Stimulated activated CD4-positive, alpha-beta T cell treated with anti-CD3 and anti-CD28 coated beads, Interleukin-1b, Interleukin-23, amount 100 ng/mL, for 1 hour (primary cell): ENCODE measurements at places on chromosomes 4 and X.

DNA sequence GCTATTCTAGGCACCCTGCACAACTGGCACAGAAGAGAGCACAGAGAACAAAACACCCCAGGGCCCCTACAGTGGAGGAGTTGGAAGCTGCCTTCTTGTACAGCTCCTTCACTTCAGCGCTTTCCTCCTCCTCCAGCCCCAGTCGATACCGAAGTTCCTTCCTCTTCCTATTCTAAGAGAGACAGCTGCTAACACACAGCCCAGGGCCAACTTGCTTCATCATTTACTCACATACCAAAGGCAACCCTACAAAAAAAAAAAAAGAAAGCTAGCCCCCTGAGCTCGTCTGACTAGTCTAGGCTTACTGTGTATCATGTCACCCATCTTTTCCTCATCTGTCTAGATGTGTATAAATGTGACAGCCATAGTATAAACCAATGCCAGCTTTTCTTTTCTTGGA is 64.5 kb downstream of the MID1 start:
- DNase-seq = no peak

DNA sequence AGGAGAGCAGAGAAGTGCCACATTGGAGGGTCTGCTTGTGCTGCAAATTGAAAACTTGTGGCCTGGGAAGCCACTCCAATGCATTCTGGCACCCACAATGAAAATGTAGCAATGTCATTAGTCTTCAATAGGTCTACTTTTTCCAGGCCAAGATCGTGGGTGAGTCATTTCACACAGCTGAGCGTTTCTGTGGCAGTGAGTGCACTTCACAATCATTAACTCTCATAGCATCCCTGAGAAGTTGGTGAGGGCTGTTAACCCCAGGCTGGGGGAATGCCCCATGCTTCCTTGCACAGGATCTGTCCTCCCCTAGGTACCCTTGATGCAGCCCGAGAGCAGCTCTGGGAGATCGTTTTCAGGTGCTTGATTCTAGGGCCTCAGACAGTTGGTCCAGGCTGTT is 196.8 kb upstream of the ATP6AP2 start:
- no peak for DNase-seq

DNA sequence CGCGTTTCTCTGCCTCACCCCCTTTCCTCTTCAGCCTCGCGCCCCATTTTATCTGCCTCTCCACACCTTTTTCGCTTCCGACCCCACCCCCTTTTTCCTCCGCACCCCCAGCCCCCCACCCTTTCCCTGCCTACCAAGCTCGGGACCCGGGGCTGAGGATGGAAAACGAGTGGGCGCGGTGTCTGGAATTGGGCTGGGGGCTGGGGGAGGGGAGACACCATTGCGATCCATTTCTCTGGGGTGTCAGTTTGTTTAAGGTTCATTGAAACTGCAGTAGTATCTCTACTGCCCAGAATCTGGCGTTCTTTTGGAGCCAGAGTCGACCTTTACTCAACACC is 707 bp downstream of the SLC9A6 start:
- no peak for DNase-seq

DNA sequence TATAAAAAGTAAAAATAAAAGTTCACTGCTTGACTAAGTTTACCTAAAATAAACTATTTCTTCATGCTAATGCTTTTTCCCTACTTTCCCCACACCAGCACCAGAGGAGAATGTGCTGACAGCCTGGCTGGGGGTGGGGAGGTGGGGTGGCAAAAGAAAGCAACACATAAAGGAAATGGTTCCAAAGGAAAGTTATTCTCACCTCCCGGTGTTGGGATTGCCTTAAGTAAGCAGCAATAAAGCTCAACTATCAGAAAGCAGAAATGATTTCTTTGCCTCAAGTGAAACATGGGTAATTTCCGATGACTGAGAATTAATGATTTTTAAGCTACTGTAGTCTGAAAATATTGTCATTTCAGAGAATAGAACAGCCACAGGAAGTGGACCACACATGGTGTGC is 84.5 kb upstream of the DKK2 start:
- DNase-seq = no peak

- DNase-seq = no peak
Observed at GRCh38 chr4:177380730-177381287, 61.4 kb downstream of the AGA start.

GRCh38 chr4:41763729-41764128 is 15.2 kb upstream of the PHOX2B start:
- DNase-seq = no peak

DNA sequence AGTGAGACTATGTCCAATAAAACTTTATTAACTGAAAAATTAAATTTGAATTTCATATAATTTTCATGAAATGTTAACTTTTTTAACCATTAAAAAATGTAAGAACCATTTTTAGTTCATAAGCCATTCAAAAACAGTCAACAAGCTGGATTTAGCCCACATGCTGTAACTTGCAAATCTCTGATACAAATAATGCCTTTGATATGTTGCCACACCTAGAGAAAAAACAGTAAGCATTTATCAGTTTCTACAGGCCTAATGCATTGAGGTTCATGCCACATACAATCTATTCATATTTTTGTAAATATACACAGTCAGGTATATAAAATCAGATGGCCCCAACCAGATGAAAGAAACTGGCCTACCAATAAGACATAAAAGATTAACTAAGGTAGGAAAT is 52.8 kb downstream of the LCORL start:
- DNase-seq = no peak

- DNase-seq = no peak
Observed at GRCh38 chrX:6909396-6909795, 238.1 kb upstream of the STS start.

DNA sequence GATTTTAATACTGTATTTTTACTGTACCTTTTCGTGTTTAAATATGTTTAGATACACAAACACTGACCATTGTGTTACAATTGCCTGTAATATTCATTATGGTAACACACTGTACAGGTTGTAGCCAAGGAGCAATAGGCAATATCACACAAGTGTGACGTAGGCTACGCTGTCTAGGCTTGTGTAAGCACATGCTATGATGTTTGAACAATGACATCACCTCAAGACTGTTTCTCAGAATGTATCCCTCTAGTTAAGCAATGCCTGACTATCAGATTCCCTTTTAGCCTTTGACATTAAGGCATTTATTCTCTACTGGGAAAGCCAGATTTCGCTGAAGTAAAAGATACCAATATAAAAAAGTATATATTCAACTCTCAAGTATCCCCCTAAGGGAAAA is 66.2 kb downstream of the VCX3A start:
- no peak for DNase-seq

- DNase-seq = no peak
Observed at GRCh38 chrX:68763481-68763880, 65.3 kb upstream of the EFNB1 start.

DNA sequence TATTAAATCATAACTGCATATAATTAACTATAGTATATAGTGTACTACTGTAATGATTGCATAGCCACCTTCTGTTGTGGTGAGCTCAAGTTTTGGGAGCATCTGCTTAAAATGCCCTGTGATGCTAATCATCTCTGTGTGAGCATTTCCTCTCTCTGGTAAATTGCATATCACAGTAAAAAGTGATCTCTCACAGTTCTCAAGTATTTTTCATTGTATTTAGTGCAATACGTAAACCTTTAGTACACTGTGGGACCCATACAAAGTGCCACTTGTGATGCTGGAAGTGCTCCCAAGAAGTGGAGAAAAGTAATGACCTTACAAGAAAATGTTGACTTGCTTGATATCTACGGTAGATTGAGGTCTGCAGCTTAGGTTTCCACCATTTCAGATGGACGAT is 82.0 kb downstream of the WWC2 start:
- DNase-seq = no peak

DNA sequence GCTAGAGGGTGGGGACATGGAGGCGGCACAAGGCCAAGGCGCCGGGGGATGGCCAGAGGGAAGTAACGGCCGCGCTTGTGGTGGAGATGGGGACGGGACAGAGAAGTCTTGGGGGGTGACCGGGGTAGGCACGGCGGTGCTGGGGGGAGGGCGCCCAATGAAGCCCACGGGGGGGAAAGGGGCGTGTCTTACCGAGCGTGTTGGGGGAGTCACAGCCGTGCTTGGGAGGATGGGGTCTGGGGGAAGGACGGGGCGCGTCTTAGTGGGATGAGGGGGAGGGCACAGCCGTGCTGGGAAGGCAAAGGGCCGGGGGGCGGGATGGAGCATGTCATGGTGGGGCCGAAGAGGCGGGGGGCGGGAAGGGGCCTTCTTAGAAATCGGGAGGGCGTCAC is 952 bp downstream of the ARSD start:
- DNase-seq = no peak

- DNase-seq = no peak
Observed at GRCh38 chrX:20330545-20330944, 63.8 kb upstream of the RPS6KA3 start.

- DNase-seq = no peak
Observed at GRCh38 chr4:173703021-173703420, 173.0 kb upstream of the HAND2 start.

GRCh38 chr4:26719954-26720552 is 136.2 kb downstream of the TBC1D19 start:
- DNase-seq = no peak

DNA sequence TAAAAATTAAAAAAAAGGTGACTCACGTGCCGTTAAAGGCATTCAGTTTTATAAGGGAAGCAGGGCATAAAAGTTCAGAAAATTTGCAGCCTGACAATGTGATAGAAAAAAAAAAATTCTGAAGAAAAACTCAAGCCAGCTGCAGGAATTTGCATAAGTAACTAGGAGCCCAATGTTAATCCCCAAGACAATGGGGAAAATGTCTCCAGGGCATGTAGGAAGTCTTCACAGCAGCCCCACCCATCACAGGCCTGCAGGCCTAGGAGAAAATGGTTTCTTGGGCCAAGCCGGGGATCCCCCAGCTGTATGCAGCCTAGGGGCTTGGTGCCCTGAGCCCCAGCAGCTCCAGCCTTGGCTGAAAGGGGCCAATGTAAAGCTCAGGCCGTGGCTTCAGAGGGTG is 31.2 kb downstream of the CHM start:
- no peak for DNase-seq
